ENCODE measurements at places on chromosomes 13 and 19.

DNA sequence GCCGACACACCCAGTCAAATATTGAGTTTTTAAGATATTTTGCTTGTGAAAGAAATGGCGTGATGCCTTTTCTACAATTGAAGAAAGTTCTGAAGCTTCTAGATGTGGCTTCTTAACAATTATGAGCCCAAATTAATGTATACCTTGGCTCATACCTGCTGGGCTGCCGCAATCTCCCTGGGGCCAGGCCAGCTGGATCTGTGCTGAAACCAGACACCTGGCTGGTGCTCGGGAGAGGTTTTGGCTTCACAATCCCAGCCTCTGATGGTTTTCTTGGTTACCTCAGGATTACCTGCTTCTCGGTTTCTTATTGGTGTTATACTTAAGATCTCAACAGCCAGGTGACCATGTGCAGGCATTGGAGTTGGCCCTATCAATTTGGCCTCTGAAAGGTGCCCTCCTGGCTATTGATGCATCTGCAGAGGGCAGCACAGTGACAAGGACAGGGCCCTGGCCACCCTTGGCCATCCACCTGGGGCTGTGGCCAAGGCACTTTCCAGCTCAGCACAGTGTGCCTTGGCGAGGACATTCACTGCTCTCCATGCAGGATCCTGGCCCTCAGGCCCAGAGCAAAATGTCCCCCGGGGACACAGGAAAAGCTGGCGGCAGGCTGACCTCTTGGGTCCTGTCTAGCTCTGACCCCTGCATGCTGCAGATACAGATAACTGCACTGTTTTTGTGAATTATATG is 305.0 kb downstream of the ZNF536 start:
- DNase-seq = no peak

GRCh38 chr19:53183146-53183764 is 9.9 kb downstream of the ZNF665 start:
- no peak for DNase-seq

DNA sequence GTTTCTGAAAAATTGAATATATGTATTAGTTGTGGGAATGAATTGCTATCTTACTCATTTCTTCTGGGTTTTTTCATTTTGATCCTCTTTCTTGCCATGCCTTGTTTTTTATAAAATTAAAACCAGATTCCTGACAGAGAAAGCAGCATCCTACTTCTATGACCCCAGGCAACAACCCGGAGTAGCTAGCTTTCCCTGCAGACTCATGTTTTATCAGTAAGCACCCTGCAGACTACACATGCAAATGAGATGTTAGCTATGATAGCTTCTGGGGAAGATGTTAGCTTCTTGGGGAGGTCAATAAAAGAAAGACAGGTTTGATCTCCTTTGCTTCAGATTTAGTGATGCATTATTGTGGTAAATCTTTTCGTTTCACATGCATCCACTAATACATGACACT is 1598.6 kb downstream of the SLITRK5 start:
- DNase-seq = no peak

DNA sequence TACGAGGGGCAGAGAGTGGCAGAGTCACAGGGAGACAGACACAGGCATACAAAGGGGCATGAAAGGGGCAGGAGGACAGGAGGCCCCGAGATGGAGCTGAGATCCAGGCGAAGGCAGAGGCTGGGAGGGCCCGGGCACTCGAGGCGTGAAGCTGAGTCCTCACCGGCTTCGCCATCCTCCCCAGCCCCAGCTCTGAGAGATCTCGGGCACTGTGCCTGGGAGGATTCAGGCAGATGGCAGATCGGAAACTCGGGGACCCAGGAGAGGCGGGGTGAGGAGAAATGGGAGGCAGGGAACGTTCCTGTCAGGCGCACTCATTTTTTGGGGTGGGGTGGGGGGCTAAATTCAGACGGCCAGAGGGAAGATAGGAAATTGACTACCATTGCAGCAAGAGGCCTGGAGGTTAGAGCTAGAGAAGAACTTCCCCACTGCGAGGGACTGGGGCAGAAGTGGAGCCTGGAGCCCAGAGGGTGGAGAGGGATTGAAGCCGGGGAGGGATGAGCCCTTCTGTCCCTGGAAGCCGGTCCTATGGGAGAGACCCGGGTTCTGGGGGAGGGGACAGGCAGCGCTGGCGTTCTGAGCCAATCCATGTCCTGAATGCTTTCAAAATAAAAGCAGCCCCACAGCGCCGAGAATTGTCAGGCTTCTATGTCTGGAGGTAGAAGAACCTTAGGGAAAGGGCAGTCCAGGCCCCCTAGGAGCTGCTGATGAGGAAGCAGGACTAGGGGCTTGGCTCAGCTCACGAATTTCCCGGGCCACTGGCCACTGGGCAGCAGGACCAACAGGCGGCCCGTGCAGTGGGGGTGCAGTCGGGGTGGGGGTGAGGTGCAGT is 12.6 kb downstream of the LRRC4B start:
- peak; percentile 56 for DNase-seq

- DNase-seq = no peak
These were observed 2.3 kb upstream of the FCAR start for GRCh38 chr19:54871696-54872095.

GRCh38 chr19:4587527-4587926 is 28.0 kb upstream of the SEMA6B start:
- no peak for DNase-seq

GRCh38 chr13:31870511-31870910 is 131.2 kb downstream of the RXFP2 start:
- DNase-seq = no peak

DNA sequence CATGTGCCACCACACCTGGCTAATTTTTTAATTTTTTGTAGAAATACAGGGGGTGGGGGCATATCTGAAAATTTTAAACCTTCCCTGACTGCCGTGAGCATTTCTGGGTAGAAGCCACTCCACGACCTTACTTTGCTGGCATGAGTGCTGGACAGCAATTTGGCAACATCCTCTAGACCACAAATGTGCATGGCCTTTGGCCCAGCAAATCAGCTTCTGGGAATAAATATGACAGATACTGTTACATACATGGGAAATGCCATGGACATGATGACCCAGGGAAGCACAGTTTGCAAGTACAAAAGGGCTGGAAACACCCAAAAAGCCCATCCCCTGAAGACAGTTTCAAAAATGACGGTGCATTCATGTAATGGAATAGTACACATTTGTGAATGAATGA is 3.2 kb upstream of the PVR start:
- DNase-seq = no peak

- no peak for DNase-seq
These were observed 96.2 kb downstream of the ZIC5 start for GRCh38 chr13:99875391-99875790.

GRCh38 chr19:19776206-19777008 is 43.5 kb upstream of the ZNF14 start:
- peak; percentile 67 for DNase-seq

DNA sequence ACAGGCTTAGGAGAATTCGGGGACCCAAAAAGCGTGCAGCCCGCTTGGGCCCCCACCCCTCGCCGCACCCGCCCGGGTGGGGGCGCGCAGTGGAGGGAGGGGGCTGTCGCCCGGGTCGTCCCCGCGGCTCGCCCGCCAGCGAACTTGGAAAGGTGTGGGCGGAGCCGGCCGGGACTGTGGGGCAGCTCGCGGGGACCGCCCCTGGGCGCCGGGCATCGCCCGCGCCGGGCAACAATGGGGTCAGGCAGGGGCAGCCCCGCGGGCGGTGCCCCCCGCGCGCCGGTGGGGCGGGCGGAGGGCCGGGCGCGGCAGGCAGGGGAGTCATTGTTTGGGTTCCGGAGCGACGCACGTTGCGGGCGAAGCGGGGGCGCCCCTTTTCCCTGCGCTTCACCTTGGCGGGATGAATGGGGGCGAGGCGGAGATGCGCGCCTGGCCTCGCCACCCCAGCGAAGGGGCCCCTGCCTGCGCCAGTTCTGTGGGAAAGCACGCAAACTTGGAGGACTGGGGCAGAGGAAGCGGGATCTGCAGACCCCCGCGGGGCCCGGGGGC is 647 bp upstream of the KLF12 start:
- peak; percentile 38 for DNase-seq
